CD4-positive, alpha-beta T cell treated with Interleukin-2 at 100 ng/mL for 4 hours (primary cell): ENCODE measurements at places on chromosomes 6 and 20.

GRCh38 chr6:129695373-129696027, 14.5 kb downstream of the ARHGAP18 start:
- peak; percentile 51 for DNase-seq

DNA sequence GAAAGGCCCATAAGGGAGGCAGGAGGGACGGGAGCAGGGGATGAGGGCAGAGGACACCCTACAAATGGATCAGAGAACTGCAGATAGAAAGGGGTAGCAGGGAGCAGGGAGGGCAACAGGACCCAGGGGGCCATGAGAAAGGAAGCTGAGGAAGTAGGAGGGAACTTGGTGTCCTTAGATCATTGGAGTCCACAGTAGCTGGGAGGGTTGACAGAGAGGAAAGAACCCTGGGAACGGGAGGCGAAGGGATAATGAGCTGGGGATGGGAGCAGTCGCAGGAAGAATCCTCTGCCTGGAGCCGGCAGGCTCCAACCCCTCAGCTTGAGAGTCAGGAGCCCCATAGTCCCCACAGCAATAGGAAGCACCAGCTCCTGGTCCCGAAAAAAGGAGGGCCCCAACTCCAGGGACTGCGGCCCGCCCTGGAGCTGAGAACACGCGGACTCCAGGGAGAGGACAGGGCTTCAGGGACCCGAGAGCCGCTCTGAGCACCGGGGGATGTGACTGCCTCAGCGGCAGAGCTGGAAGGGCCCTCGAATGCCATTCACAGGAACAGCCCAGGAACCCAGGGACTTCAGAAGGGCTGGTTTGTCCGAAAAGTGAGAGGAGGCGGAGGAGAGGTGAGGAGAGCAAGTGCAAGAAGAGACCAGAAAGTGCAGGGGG, 32.7 kb downstream of the HLA-A start:
- DNase-seq, result no peak

DNA sequence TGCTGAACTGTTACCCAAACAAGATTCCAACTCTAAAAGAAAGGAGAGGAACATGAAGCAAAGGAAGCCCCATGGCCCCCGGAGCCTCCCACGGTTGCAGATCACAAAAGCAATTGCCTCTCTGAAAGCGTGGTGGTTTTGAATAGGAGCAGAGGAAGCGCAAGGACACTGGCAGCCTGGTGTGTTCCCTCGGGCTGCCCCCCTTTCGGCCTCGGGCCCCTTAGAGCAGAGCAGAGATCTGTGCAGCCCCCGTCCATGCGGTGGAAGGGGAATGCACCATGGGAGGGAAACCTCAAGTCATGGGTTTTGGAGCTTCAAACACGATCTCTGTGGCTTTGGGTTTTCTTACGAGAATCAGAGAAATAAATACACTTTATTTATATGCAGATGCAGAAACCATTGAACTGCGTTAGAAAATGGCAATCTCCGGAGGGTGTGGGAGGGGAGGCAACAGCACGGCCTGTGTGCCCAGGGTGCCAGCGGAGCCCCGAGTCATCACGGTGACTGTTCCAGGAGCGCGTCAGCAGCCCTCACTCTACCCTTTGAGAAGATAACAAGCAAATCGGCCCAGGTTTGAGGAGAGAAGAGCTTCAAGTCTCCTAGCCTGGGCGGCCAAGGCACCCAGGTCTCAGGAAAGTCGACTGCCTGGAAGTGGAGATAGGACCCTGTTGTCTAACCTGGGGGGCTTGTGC, 20.5 kb downstream of the FOXF2 start:
- DNase-seq, result no peak

GRCh38 chr20:7984192-7984591, 35.4 kb downstream of the TMX4 start:
- DNase-seq, result no peak

GRCh38 chr20:416950-417800, 9.1 kb downstream of the RBCK1 start:
- DNase-seq, result no peak
